ENCODE measurements at places on chromosomes 11 and 22.
A peak's percentile ranks its signal among the peaks of the same experiment; 100 is the strongest.

DNA sequence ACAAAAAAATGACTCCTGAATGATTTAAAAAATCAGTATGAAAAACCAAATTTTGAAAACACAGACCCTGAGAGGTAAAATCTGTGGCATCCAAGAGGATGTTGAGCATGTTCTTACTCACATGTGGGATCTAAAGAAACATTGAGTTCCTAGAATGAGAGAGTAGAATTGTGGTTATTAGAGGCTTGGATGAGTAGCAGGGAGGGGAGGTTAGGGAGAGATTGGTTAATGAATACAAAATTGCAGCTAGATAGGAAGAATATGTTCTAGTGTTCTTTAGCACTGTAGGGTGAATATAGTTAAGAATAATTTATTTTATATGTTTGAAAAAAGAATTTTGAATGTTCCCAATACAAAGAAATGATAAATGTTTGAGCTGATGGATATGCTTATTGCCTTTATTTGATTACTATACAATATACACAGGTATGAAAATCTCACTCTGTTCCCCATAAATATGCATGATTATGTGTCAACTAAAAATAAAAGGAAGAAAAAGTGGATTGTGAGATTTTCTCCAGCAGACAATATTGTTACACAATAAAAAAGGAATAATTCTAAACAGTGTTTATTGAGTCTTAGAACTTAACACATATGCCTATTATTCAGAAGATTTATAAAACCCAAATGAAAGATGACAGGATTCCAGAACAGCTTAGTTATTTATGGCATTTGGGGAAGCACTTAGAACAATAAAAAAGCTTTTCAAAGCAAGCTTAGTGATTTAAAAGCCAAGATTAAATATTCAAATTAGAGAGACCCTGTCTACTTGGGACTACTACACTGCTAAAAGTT is 28.7 kb downstream of the MS4A2 start:
- no peak for DNase-seq

DNA sequence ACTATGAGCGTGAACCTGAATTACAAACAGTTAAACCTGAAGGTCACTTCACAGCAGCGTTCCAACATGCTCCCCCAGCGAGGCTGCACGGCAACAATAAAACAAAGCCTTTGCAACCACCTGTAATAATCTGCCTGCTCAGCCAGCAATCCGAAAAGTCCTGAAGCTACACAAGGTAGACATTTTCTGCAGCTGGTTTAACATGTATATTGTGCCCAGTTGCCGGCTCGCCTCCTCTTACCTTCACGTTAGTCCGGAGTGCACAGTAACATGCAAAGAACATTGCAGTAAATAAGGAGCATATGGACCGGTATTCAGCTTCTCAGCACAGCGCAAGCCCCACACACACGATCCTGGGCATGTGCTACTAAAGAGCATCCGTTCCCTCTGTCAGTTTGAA is 704.3 kb downstream of the DLG2 start:
- no peak for DNase-seq

DNA sequence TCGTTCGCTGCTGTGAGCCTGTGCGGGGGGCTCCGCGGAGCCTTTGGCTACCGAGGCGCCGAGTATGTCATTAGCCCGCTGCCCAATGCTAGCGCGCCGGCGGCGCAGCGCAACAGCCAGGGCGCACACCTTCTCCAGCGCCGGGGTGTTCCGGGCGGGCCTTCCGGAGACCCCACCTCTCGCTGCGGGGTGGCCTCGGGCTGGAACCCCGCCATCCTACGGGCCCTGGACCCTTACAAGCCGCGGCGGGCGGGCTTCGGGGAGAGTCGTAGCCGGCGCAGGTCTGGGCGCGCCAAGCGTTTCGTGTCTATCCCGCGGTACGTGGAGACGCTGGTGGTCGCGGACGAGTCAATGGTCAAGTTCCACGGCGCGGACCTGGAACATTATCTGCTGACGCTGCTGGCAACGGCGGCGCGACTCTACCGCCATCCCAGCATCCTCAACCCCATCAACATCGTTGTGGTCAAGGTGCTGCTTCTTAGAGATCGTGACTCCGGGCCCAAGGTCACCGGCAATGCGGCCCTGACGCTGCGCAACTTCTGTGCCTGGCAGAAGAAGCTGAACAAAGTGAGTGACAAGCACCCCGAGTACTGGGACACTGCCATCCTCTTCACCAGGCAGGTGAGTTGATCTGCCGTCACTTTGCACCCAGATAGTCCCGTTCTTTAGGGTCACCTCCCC is 1.0 kb downstream of the ADAMTS15 start:
- DNase-seq = no peak

DNA sequence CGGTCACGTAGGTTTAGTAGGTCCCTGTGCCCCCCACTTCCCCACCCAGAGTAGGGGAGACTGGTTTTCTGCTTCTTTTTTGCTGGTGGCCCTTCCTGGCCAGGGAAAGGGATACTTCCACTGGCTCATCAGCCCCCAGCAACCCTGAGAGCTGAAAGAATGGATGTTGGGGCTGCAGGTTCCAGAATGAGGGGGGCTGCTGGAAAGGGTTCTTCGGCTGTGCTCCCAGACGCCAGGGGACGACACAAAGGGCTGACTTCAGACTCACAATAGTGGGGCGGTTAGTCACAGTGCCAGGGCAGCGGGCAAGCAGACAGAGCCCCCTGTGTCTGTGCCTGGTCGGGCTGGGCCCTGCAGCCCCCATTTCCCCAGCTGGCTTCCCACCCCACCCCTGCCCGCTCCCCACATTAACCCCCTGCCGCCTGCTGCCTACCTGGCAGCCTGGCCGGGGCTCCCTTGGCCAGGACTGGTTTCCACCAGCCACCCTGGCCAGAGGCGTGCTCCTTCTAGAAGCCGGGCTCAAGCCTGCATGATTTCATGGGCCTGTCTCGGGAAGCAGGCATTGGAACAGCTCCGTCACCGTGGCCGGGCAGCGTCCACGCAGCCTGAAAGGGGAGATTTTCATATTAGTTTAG is 79.1 kb upstream of the WNT7B start:
- peak; percentile 45 for DNase-seq

- peak; percentile 24 for DNase-seq
Measured at GRCh38 chr22:44396727-44397722, 84.3 kb upstream of the SHISAL1 start.

- DNase-seq = no peak
Measured at GRCh38 chr22:23762842-23763578, at the start of gene C22orf15. TSS of gene C22orf15 (plus strand) at chr22:23762990. CDS start at chr22:23763307, 317 bp downstream.

- DNase-seq = no peak
Measured at GRCh38 chr11:119742263-119742861, 13.4 kb upstream of the NECTIN1 start.

DNA sequence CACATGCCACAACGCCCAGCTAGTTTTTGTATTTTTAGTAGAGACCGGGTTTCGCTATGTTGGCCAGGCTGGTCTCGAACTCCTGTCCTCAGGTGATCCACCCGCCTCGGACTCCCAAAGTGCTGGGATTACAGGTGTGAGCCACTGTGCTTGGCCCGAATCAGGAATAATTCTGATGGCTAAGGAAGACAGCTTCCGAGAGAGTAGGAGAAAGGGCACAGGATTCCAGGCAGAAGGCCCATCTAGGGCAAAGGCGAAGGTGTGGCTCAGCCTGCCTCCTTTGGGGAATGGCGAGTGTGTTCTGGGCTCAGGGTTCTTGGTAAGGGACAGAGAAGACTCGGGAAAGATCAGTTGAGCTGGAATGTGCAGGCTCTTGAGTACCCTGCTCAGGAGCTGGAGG is 1.6 kb upstream of the SYCE3 start:
- no peak for DNase-seq

DNA sequence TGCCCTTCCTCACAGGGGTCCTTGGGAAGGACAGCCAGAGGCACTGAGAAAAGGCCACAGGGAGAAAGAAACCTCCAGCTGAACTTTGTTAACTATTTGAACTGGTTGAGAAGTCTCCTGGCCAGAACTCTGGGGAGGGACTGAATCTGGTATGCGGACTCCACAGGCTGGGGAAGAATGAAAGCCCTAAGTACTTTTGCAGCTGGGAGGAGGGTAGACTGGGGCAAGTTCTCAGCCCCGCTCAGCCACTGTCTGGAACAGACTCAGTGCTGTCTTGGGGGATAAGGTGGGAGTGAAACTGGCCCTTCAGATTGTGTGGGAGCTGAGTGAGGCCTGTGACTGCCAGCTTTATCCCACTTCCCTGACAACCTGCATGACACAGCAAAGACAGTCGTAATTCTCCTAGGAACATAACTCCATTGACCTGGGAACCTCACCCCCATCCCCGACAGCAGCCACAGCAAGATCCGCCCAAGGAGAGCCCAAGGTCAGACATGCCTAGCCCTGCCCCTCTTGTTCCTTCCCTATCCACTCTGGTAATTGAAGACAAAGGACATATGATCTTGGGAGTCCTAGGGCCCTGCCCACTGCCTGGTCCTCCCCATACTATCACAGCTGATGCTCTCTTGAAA is 475.1 kb upstream of the CNTN5 start:
- DNase-seq = no peak

- DNase-seq = no peak
Measured at GRCh38 chr11:72038491-72038890, 39.8 kb downstream of the IL18BP start.

DNA sequence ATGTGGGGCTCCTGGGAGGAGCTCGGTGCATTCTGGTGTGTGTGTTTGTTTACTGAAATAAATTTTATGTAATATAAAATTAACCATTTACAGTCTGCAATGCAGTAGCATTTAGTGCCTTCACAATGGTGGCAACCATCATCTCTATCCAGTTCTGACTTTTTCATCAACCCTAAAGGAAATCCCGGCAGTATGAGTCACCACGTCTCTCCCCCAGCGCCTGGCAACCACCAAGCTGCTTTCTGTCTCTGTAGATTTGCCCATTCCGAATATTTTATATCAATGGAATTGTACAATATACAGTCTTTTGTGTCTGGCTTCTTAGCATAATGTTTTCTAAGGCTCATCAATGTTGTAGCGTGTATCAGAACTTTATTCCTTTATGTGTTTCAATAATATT is 300.5 kb downstream of the MIAT start:
- no peak for DNase-seq

DNA sequence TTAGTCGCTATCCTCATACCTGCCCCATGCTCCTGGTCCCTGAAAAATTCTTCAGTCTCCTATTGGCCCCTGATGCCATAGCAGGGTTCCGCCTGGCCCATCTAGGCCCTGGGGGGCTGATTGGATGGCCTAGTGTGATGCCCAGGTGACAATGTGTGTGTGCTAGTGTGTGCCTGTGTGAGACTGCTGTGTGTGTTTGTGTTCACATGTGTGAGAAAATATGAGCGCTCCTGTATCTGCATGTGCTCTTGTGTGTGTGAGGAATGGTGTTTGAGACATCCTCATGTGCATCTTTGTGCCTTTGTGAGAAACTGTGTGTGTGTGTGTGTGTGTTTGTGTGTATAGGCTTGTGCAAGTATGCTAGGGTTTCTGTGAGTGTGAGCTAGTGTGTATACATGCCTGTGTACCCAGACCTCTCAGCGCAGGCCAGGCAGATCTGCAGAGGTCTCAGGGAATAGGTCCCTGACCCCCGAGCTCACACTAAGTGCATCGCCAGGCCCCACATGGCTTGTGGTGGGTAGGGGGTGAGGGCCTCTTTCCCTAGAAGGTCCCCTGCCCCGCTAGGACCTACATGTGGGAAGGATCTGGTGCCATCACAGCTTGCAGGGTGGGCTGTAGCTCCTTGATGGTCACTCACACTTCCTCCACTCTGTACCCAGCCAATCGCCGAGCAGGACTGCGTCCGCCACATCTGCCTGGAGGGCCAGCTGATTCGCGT is 64.6 kb downstream of the OTOG start:
- DNase-seq = no peak

- no peak for DNase-seq
Measured at GRCh38 chr11:75200051-75200450, 40.5 kb upstream of the TPBGL start.

- DNase-seq = no peak
Measured at GRCh38 chr11:95065336-95065735, 1.4 kb upstream of the SRSF8 start.

- DNase-seq = no peak
Measured at GRCh38 chr22:41243361-41243760, 2.6 kb upstream of the CHADL start.

- no peak for DNase-seq
Measured at GRCh38 chr11:75303544-75304224, 47.8 kb downstream of the ARRB1 start.

DNA sequence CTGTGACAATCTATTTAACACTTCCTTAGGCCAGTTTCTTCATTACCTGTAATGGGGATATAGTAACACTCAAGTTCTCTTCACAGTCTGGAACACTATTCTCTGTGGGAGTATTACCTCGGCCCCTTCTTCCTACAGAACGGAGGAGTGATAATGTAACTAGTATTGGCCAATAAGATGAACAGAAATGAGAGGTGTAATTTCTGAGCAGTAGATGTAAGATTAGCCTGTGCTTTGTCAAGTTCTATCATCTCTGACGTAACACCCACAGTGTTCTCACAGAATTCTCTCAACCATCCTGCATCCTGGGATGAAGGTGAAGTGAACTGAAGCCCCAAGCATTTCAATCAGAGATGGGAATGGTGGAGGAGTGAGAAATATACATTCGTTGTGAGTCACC is 65.2 kb upstream of the TOP3B start:
- DNase-seq = no peak

DNA sequence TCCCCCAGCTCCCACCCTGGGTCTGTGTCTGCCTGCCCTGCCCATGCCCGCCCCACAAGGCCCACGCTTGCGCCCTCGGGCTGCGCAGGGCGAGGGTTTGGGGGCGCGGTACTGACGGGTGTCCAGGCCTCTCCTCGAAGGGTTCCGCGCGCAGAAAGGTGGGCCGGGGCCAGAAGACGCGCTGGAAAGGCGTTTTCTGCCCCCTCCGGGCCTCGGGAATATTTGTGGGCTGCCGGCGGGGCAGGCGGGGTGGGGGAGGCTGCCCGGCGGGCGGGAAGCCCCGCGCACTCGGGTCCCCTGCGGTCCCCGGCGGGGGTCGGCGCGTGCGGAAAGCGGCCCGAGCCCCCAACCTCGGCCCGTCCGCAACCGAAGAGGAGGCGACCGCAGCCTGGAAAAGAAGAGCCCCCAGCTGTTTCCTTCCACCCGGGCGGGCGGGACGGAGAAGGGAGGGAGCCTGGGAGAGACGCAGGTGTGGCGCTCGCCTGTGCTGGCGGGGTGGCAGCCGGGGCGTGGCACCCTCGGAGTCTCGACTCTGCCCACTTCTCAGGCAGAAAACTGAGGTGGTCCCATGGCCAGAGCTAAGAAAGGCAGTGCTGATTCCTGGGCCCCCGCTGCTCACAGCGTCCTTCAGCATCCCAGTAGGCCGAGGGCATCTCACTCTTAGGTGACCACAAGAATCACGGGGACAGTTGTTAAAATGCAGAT is 59.0 kb downstream of the THAP12 start:
- DNase-seq = no peak

All from left lobe of liver (tissue), 2 donors.